Activated T-helper 1 cell treated with anti-CD3 and anti-CD28 coated beads, Interleukin-12 subunit alpha, Interleukin-12 subunit beta, Interleukin-2, Interleukin-4 antibody, amounts not matched to agents 30 ng/mL and 10 ng/mL and 1 ng/mL, durations not matched to agents 14 hours and 24 hours and 36 hours (primary cell): ENCODE measurements at places on chromosomes 4 and X. TPM values are rescaled to one million over a fixed set of nuclear protein-coding genes. Genes with fewer than 3 reads are reported as not detected.
A peak's percentile ranks its signal among the peaks of the same experiment; 100 is the strongest.

Gene TMEM31
- not detected in 2 replicates for total RNA-seq

Gene PNMA6A
- 0.56 and 0.73 TPM in 2 replicates for total RNA-seq

Gene POLN
- 2.1 and 3.5 TPM in 2 replicates for total RNA-seq

Gene CLIC2
- 0.20 and 0.62 TPM in 2 replicates for total RNA-seq

Gene TMPRSS11F
- not detected in 2 replicates for total RNA-seq

Gene SHOX
- total RNA-seq, result not detected in 2 replicates

Gene HEPH
- not detected in 2 replicates for total RNA-seq

Gene DKK2
- total RNA-seq, result not detected in 2 replicates

- peaks cover 3% of the 10 kb centered on the region for H3K27me3 ChIP-seq
- H3K4me1 ChIP-seq, result peaks cover 13% of the 10 kb centered on the region
- DNase-seq, result no peak
- no peak overlapping the region for H3K4me3 ChIP-seq
- no peak overlapping the region for H3K27ac ChIP-seq
- no peaks in the 10 kb centered on the region for H3K36me3 ChIP-seq
Measured at GRCh38 chr4:176898791-176899190, 106.1 kb upstream of the VEGFC start.

DNA sequence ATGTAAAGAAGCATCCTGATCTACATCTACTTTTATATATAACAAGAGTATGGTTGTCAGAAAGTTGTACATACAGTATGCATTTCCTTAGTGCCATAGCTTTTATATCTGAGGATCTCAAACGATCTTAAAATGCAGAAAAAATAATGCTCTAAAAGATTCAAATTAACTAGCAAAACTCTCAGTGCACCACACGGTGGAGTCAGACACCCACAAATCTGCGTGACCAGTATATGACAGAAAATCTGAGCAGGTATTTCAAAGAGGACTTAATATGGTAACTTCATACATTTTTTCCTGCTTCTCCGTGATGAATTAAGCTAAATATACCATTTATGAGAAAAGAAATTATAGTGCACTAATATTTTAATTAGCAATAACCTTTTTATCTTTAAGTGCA lies 803.0 kb downstream of the DMD start:
- H3K27ac ChIP-seq, result no peak overlapping the region
- no peaks in the 10 kb centered on the region for H3K4me1 ChIP-seq
- no peak overlapping the region for H3K4me3 ChIP-seq

- H3K27ac ChIP-seq, result no peak overlapping the region
- H3K36me3 ChIP-seq, result peaks cover 33% of the 10 kb centered on the region
- H3K4me3 ChIP-seq, result no peak overlapping the region
- H3K27me3 ChIP-seq, result no peaks in the 10 kb centered on the region
Measured at GRCh38 chr4:118284169-118284568, 68.6 kb downstream of the PRSS12 start.

- no peaks in the 10 kb centered on the region for H3K4me1 ChIP-seq
- no peak for DNase-seq
- H3K36me3 ChIP-seq, result peaks cover 2% of the 10 kb centered on the region
- no peaks in the 10 kb centered on the region for H3K27me3 ChIP-seq
Measured at GRCh38 chr4:17218786-17219185, 293.1 kb downstream of the QDPR start.

DNA sequence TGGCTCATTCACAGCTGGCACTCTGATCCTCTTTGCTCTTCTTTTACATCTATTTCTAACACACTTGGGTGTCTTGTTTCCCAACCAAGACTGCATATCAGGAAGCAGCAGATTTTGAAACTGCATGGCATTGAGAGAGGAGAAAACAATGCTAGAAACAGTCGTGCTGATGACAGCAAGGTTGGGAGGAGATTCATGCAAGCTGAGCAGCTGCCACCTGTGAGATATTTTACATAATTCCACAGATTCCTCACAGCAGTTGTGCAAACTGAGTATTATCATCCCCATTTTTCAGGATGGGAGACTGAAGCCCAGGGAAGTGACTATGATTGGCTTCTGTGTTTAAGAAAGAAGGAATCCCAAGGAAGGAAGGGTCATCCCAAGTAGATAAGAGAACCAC lies 105.0 kb downstream of the SLC2A9 start:
- H3K4me3 ChIP-seq, result no peak overlapping the region
- peaks cover 2% of the 10 kb centered on the region for H3K27me3 ChIP-seq

GRCh38 chrX:19593690-19594089 lies 78.4 kb upstream of the MAP3K15 start:
- no peak overlapping the region for H3K27ac ChIP-seq
- H3K4me1 ChIP-seq, result peaks cover 5% of the 10 kb centered on the region
- no peak overlapping the region for H3K4me3 ChIP-seq
- DNase-seq, result no peak
- peaks cover 20% of the 10 kb centered on the region for H3K36me3 ChIP-seq
- H3K27me3 ChIP-seq, result no peaks in the 10 kb centered on the region

GRCh38 chr4:36349938-36350549 lies 68.6 kb downstream of the DTHD1 start:
- H3K4me1 ChIP-seq, result peaks cover 45% of the 10 kb centered on the region
- H3K27me3 ChIP-seq, result peaks cover 2% of the 10 kb centered on the region
- peak overlapping the region; percentile 66 for H3K27ac ChIP-seq

GRCh38 chrX:1391370-1391706 lies 575 bp downstream of the SLC25A6 start:
- DNase-seq, result no peak
- peaks cover 45% of the 10 kb centered on the region for H3K4me1 ChIP-seq
- H3K4me3 ChIP-seq, result peak overlapping the region; percentile 93
- peak overlapping the region; percentile 73 for H3K27ac ChIP-seq
- H3K36me3 ChIP-seq, result peaks cover 57% of the 10 kb centered on the region
- H3K27me3 ChIP-seq, result no peaks in the 10 kb centered on the region

GRCh38 chr4:47746122-47746521 lies 91.7 kb downstream of the CORIN start:
- DNase-seq, result no peak
- no peak overlapping the region for H3K4me3 ChIP-seq
- H3K4me1 ChIP-seq, result no peaks in the 10 kb centered on the region
- peaks cover 8% of the 10 kb centered on the region for H3K27me3 ChIP-seq
- no peaks in the 10 kb centered on the region for H3K36me3 ChIP-seq
- H3K27ac ChIP-seq, result no peak overlapping the region
